ENCODE measurements at places on chromosomes 4 and X.
A peak's percentile ranks its signal among the peaks of the same experiment; 100 is the strongest.

- no peak for DNase-seq
These were observed 40.9 kb upstream of the XK start for GRCh38 chrX:37644381-37645305.

- no peak for DNase-seq
These were observed 8.7 kb upstream of the TIMP1 start for GRCh38 chrX:47573341-47574075.

DNA sequence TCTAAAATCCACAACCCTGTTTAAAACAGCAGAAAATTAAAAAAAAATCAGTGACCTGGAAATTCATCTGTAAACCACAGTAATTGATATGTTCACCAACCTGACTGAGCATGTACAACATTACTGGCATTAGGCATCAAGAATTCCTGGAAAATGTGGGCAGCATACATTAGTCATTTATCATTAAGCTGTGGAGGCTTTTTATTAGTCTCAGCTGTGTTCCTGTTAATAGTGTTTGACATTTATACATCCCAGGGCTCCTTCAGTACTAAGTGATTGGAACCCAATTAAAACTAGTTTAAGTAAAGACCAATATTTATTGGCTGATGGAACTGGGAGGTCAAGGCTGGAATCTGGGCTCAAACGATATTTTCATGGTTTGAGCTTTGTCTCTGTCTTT, 227.3 kb upstream of the GIMD1 start:
- no peak for DNase-seq

DNA sequence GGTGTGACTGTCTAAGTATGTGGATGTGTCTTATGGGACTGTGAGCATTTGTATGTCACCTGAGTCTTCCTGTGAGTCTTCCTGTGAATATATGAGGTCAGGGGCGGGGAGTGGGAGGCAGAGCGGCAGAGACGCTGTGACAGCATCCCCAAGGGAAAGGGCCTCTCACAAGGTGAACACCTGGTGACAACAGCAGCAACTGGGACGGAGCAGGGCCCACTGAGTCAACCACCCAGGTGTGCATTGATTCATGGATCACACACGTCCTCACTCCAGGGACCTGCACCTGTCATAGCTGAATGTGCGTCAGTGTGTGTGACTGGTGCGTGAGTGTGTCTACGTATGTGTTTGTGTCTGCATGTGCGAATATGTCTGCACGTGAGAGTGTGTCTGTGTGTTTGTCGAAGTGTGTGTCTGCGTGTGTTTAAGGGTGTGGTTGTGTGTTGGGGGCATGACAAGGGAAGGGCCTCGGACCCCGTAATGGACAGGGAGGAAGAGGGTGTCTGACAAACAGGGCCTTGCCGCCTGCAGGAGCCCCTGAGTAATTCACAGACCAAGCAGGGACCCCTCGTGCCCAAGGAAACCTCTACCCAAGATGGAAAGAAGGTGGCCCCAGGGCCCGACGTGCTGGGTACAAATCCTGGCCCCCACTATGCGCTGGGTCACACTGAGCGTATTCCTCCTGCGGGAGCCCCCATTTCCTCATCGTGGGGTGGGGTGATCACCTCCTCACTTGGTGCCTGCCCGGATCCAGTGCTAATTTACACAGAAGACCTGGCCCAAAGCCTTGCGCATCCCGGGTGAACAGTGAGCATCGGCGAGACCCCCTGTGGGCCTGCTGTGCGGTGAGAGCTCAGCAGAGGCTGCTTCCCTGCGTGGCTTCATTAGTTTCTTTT, 76.7 kb downstream of the ABLIM2 start:
- DNase-seq: no peak

DNA sequence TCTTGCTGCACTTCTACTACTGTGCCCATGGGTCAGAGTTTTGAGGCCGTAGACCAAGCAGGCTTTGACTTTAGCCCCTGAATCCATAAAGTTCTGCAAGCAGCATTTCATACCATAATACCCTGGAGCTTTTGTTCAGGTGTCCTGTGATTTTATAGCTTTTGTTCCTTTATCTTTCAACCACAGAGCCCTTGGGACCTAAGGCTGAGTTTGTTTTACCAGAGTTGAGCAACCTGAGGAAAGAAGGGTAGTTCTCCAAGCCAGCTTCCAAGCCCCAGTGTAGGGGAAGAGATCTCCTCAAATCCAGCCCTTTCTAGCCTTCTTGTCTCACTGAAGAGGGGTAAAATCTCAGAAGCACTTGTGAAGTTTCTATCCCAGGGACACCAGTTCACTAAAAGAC, 35.1 kb downstream of the MAGED2 start:
- DNase-seq: no peak

DNA sequence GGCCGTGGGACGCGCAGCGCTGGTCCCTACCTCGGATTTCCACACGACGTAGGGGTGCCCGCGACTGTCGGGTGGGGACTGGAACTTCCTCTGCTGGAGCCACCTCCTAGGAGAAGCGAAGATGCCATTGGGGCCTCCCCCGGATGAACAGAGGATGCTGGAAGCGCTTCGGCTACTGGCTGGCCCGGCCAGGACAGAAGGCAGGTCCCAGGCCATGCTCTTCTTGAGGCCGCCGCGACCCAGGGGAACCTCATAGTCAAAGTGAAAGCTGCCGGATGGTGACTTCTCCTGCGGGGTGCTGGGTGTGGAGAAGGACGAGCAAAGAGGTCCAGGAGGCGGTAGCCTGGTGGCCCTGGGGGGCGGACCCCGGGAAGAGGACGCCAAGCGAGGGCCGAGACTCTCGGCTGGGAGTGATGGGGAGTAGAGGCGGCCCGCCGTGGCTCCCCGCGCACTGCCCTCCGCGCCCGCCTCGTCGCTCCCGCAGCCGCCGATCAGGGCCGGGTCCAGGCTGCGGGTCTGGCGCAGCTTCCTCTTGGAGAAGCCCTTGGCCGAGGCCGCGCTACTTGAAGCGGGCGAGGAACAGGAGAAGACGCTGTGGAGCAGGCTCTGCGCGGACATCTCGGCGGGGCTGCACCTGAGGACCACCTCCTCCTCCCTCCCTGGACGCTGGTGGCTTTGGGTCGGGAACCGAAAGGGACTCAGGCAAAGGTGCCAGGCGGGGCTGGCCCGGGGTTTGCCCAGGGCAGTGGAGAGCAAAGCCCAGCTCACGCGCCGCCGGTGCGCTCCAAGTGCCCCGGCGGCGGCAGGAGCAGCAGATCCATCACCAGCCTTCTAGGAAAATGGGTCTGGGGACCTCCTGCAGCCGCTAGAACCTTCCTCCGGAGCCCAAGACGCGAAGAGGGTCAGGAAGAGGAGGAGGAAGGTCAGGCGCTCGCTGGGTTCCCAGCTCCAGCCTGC, 1.2 kb downstream of the ARHGAP6 start:
- peak; percentile 26 for DNase-seq

DNA sequence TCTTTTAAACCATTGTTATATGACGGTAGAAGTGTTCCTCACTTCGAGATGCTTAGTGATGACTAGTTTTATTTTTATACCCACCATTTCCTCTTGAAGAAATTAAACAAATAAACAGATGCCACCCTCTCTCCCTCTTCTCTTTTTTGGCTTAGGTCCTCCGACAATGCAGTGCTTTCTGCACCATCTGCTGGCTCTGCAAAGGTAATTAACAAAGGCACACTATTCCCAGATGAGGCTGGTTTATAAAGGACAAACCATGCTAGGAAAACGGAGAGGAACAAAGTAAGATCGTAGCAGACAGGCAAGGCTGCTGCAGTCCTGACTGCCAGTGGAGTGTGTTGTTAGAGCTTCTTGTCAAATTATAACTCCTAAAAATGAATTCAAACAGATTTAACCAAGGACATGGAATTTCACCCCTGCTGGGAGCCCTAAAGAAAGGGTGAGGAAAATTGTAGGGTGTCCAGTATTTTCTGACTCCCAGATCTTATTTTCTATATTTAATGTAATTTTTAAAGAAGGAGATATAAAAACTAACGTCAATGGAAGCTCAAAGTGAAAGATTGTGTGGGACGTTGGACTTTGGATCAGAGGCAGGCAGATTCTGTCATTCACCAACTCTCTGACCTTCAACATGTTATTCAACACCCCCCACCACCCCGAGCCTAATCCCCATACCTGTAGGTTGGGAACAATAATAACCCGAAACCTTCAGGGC, 142.1 kb downstream of the CPEB2 start:
- peak; percentile 73 for DNase-seq

- no peak for DNase-seq
These were observed 545.2 kb downstream of the C4orf33 start for GRCh38 chr4:129641179-129641578.

GRCh38 chrX:116607776-116608175, 145.0 kb upstream of the CT83 start:
- no peak for DNase-seq

GRCh38 chr4:76624241-76624681, 189.2 kb downstream of the SHROOM3 start:
- DNase-seq: peak; percentile 79

- no peak for DNase-seq
These were observed 17.3 kb downstream of the NIPAL1 start for GRCh38 chr4:48033825-48034413.

- no peak for DNase-seq
These were observed 12.5 kb upstream of the G3BP2 start for GRCh38 chr4:75685546-75686189.

DNA sequence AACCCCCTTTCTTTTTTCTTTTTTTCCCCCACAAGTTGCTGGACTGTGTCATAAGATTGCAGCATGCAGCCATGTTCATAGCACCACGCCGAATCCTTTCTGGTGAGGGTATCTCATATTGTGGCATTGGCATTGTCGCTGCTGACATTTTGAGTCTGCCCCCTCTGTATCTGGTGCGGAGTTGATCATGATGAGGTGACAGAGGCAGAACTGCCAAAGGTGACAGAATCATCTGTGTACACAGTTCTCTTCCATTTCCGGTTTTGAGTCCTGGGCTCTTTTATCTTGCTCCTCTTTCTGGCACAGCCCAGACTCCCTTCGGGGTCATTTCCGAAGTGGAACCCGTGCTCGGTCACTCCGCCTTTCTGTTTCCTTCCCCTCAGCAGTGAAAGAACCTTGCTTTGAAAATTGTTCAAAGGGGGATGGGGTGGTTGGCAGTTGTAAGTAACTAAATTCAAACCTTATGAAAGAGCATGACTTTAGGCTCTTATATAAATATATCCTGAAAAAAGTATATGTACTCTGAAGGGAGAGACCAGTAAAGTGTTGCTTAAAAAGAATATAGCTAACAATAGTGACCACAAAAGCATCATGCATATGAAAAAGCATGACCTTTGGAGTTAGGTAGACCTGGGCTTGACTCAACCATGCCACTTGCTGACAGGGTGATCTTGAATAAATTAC, 55.0 kb upstream of the BMP2K start:
- DNase-seq: no peak

GRCh38 chr4:140116442-140117104, 37.4 kb downstream of the MAML3 start:
- DNase-seq: peak; percentile 35

DNA sequence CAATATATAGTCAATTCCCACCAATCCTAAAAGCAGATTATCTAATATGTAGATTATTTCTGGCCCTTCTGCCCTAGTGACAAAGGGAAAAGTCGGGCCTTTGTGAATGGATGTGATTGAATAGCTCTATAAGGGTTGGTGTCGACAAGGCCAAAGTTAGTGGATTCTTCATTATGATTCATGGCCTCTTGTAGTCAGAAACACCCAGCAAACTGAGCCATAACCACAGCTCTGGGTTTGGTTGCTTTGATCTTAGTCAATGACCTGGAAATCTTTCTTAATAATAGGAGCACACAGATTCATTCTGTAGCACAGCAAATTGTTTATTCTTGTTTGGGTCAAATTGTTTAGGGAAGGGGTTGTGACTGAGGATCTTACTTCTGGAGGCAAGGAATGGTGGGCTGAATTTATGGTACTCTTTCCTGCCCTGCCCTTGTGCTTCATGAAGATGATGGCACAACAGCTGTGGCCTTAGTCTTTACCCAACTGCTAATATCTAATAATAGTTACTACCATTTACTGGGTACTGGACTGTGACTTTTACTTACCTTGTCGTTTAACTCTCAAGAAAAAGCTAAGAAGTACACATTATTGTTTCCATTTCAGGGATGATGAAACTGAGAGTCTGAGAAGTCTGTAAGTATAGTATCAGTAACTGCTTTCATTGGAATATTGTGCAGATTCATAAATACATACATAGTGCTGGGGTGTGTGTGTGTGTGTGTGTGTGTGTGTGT, 74.0 kb downstream of the AFF2 start:
- DNase-seq: no peak

DNA sequence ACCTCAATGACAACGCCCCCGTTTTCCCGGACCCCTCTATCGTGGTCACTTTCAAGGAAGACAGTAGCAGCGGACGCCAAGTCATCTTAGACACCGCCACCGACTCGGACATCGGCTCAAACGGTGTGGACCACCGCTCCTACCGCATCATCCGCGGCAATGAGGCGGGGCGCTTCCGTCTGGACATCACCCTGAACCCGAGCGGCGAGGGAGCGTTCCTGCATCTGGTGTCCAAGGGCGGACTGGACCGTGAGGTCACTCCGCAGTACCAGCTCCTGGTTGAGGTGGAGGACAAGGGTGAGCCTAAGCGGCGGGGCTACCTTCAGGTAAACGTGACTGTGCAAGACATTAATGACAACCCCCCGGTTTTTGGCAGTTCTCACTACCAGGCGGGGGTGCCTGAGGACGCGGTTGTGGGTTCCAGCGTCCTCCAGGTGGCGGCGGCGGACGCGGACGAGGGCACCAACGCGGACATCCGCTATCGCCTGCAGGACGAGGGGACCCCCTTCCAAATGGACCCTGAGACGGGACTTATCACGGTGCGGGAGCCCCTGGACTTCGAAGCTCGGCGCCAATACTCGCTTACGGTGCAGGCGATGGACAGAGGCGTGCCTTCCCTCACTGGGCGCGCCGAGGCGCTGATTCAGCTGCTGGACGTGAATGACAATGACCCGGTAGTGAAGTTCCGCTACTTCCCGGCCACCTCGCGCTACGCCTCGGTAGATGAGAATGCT, 2.2 kb downstream of the FAT4 start:
- peak; percentile 54 for DNase-seq

GRCh38 chr4:26412381-26413372, 77.6 kb downstream of the CCKAR start:
- peak; percentile 66 for DNase-seq

GRCh38 chrX:44106864-44107263, 133.7 kb upstream of the NDP start:
- no peak for DNase-seq

- DNase-seq: no peak
These were observed 69.4 kb downstream of the ARX start for GRCh38 chrX:24946369-24946768.

GRCh38 chrX:36116222-36116621, 196.7 kb downstream of the CFAP47 start:
- no peak for DNase-seq

GRCh38 chr4:7820031-7820818, 119.4 kb downstream of the AFAP1 start:
- no peak for DNase-seq

- DNase-seq: no peak
These were observed 64.1 kb downstream of the CAMK2D start for GRCh38 chr4:113697429-113697828.

GRCh38 chrX:19624739-19625138, 109.4 kb upstream of the MAP3K15 start:
- DNase-seq: no peak

All from brain (organoid and tissue), 16 donors.